ENCODE measurements at places on chromosomes 12 and 14.

- DNase-seq, result no peak
These were observed 75.2 kb downstream of the PLEKHG3 start for GRCh38 chr14:64779472-64779871.

DNA sequence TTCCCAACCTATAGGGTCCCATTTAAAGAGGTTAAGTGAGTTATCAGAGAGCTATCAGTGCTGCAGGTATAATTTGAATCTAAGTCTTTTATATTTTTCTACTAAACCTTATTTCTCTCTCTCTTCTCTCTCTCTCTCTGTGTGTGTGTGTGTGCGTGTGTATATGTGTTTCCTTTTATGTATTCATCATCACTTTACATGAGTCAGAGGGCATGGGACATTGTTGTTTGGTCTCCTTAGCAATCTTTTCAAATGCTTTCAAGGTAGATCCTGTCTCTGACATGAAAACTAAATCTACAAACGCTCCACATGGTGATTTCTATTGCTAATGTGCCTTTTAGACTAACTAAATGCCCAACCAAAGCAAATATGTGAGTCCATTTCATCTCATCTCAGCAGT, 459.7 kb downstream of the BTG1 start:
- DNase-seq, result no peak

DNA sequence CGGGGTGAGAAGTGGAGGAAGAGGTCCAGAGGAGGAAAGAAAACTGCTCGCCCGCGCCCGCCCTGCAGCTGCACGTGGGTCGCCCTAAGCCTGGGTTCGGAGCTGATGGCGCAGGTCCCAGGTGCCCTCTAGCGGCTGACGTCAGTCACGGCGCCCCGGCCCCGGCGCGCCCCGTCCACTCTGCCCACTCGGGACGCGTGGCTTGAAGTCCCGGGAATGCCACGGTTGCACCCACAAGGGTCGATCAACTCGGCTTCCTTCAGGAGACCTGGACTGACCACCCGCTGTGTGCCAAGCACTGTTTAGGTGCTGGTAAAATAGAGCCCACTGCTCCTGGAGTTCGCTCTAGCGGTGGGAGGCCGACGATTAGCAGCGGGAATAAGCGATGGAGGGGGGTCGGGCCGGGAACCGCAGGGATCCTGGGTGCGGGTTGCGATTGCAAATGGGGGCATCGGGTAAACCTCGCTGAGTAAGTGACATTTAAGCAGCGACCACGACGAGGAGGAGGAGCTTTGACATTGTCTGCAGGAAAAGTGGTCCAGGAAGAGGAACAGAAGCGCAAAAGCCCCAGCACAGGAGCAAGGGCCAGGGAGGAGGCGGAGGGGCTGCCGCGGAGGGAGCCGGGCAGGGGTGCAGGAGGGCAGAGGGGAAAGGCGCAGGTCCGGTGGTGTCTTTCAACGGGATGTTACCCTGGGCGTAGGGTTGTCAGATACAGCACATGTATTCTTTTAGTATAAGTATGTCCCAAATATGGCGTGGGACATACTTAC, 5.1 kb upstream of the ZNF839 start:
- no peak for DNase-seq

DNA sequence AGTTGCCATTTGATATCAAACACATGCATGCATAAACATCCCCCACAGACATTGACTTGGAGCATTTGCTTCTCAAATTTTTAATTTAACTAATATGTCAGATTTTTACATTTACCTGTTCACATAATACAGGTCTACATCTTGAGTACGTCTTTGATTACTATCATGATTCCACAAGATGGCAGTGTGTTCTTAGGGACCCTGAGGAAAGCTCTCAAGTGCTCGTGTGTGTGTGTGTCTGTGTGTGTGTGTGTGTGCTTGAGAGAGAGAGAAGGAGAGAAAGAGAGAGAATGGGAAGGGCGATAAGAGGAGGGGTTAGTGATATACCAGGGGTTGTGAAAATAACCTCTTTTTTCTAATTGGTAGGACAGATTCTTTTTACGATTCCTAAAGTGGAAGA, 167.1 kb upstream of the OR4E1 start:
- DNase-seq, result no peak

- DNase-seq, result no peak
These were observed 318.4 kb downstream of the RAD51B start for GRCh38 chr14:68137704-68138619.

GRCh38 chr12:74610711-74611110, 73.1 kb downstream of the ATXN7L3B start:
- DNase-seq, result no peak

DNA sequence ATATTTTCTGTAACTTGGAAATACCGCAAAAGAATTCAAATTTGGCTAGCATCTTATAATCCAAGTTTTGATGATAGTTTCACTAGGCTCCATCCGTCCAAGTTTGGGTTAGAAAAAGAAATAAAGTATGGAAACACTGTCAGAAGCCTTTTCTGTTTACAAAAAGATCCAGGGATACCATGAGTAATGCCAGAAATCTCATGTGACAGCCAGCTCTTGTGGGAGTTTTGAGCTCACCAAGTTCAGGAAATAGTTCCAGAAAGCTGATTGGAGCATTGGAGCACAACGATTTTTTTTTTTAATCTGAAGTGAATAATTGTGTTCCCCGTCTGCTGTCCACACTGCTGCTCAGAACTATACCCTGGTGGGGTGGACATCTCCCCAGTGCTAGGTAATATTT, 229.7 kb upstream of the NPAS3 start:
- no peak for DNase-seq

DNA sequence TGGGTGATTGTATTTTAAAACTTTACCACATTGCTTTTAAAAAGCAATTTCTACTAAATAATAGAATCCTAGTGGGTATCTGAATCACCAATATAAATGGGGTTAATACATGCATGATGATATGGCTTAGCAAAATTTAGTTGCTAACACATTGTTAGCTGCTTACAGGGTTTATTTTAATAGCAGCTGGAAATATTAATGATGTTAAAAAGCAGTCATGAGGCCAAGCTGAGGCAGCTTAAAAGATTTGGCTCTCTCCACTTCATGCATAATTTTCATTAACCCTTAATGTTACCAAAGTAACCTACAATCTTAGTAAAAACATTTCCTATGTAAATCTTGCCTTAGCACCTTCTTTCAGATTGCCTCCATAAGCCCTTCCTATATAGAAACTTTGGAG, 49.2 kb upstream of the CNOT2 start:
- DNase-seq, result no peak

DNA sequence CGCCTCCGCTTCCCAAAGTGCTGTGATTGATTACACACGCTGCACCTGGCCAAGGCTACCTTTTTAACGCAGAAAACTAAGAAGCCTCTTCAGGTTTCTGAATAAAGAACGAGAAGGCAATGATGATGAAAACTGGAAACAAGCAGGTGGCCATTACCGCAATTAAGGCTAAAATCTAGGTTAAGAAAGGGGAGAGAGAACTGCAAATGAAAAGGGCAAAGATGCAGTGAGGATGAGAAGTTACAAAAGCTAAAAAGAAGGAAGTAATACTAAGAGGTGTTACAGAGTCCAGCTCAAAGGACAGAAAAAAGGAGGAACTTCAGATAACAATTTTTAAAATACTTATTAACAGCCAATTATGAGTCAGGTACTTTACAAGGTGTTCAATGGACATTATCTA, 79.7 kb downstream of the DUSP16 start:
- no peak for DNase-seq

DNA sequence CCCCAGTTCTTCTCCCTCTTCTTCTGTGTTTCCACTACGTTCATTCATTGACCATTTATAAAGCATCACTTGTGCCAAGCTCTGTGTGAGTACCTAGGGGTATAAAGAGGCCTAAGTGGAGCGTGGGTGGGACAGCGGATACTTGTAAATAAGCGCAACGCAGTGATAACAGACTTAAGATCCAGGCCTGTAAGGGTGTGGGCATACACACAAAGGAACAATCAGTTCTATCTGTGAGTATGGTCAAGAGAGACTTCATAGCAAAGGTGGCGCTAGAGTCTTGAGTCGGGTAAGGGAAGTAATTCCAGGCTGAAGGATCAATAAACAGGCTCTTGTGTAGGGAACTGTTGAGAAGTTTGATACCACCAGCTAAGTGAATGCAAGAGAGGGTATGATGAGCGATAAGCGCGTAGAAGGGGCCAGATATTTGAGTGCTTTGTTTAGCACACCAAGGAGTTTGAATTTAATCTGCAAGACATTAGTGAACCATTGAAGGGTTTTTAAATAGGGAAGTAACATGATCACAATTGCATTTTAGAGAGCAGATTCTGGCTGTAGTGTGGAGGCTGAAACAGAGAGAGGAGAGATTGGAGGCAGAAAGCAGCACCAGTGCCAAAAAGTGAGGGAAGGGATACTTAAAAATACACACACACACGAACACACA, 1.0 kb upstream of the GXYLT1 start:
- DNase-seq, result no peak

GRCh38 chr14:69586404-69586803, 11.7 kb upstream of the CCDC177 start:
- no peak for DNase-seq

GRCh38 chr12:100706033-100706432, 88.5 kb upstream of the ANO4 start:
- no peak for DNase-seq

DNA sequence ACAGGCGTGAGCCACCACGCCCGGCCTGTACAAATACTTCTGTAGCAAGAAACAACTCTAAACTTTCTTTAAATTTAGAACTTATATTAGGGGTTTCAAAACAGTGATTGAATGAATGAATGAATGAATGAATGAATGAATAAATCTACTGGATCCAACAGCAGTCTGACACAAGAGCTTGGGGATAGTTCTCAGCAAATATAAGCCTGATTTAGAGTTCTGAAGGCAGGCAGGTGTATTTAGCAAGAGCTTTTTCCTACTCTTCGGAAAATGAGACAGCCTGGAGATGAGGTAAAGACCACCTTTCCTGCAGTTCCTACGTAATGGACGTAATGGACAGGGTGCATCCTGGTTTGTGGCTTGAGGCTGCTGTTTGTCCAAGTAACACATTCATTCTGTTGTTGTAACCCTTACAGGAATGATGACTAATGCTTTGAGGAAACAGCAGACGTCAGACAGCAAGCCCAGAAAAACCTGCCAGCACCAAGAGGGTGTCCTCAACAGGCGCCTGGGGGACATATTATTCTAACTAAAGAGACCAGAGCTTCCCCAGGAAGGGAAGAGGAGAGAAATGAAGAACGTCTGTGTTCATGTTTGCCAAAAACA, 277.4 kb upstream of the SOX5 start:
- DNase-seq, result no peak

GRCh38 chr12:124543590-124544310, 23.7 kb downstream of the NCOR2 start:
- DNase-seq, result no peak

- no peak for DNase-seq
These were observed 11.6 kb upstream of the CDH24 start for GRCh38 chr14:23068789-23069412.

DNA sequence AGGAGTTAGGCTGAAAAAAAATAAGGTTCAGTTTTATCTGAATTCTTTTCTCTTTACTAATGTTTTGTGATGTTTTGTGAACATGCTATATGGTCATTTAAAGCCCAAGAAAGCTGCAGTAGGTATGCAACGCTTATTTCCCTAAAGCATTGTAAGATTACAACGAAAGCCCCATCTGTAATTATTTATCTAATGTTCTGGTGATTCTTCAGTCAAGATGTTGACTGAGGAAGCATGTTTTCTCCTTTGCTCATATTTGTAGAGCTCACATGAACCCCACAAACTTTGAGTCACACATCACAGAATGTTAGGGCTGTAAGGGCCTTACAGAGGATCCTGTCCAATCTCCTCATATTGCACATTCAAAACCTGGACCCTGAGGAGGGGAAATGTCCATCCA, 3.2 kb upstream of the TUBA1C start:
- DNase-seq, result no peak

DNA sequence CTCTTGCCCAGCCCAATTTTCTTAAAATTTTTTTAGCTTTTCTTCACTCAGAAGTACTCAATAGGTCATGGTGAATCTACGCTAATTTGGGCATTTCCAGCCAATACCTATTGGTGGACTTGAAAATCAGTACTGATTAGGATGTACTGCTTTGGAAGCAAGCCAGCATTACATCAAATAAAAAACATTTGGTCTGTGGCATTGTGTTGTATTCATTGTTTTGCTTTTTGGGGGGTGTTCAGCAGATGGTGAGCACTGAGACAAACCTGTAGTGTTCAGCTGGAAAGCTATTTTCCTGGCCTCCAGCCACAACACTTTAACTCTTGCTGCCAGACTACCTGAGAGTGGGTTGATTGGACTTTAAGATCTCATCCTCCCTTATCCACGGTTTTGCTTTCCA, 4.0 kb downstream of the MAPKAPK5 start:
- no peak for DNase-seq

GRCh38 chr12:127987199-127987901, 279.6 kb upstream of the TMEM132C start:
- no peak for DNase-seq

GRCh38 chr14:98138666-98139065, 1133.3 kb downstream of the BCL11B start:
- no peak for DNase-seq

DNA sequence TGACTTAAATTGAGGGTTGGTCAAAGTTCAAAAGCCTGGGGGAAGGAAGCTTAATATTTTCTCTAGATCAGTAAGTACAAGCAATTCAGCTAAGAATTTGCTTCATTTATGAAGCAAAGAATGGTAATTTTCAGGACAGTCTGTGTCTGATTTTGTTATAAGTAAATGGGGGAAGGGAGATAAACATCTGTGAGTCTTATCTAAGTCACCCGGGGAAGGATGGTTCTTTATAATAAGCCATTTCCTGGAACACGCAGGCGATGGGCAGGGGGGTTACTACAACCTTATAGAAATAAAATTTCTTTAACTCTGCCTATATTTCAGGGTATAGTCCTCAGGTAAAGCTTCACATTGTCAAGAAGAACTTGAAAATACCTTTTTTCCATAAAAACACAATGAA, 42.9 kb downstream of the HELB start:
- DNase-seq, result no peak

DNA sequence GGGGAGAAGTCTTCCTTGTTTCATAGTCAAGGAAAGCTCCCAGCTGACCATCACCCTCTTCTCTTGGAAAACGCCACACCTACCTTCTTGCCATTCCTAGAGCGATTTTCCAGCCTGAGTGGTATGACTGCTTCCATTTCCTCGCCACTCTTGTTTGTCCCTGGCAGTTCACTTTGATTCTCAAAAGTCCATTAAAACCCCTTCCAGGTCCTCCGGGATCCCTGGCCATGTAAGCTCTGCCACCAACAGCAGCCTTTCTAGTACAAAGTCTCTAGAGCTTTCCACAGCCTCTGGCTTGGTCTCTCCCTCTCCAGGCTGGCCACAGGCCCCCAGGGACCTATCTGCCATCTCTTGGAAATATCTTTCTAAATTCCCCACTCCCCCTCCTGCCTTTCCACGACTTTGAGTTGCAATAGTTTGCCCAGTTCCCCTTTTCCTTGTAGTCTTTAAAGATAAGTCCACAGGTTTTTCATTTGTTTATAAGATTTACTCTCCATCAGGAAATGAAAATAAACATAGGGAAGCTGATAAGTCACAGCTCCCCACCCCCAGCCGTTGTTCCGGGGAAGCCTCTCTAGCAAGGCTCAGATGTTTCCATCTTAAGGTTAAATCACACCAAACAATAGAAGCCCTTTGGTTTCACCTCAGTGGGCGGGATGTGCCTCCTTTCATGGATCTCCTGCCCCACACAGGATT, 42.9 kb upstream of the SINHCAF start:
- DNase-seq, result no peak
